Foreskin keratinocyte (primary cell): ENCODE measurements at places on chromosomes 4 and X. TPM values are rescaled to one million over a fixed set of nuclear protein-coding genes. Genes with fewer than 3 reads are reported as not detected.

GRCh38 chr4:54165011-54165410 lies 64.1 kb upstream of the PDGFRA start:
- no peak for DNase-seq

DNA sequence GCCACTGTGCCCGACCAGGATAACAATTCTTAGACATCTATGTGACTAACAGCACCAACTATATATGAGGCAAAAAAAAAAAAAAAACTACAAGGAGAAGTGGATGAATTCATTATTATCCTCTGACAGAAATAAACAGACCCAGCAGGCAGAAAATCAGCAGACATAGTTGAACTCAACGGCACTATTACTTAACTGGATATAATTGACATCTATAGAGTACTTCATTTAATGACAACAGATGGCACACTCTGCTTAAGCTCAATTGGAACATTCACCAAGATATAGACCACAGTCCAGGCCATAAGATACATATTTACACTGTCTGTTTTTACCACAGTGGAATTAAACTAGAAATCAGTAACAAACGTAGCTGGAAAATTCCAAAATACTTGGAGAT lies 13.3 kb downstream of the CLDN22 start:
- no peak for DNase-seq

- no peak for DNase-seq
These were observed 5.6 kb downstream of the GAK start for GRCh38 chr4:926538-926937.

DNA sequence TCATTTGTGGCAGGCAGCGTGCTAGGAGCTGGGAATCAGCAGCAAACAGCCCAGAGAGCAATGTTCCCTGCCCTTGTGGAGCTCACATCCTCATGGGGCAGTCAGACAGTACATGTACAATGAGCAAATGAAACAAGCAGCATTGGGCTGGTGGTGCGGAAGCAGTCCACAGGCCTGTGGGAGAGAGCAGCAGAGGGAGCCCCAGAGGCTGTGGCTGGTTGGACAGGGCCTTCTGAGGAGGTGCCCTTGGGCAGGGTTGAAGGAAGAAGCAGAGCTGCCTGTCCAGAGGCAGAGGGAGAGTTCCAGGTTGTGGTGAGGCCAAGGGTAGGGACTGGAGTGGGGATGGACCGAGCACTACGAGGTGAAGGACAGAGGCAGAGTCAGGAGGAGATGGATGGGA lies 22.5 kb downstream of the MMGT1 start:
- DNase-seq = no peak

- DNase-seq = peak; percentile 25
These were observed 17.9 kb downstream of the REELD1 start for GRCh38 chr4:146232131-146232722.

DNA sequence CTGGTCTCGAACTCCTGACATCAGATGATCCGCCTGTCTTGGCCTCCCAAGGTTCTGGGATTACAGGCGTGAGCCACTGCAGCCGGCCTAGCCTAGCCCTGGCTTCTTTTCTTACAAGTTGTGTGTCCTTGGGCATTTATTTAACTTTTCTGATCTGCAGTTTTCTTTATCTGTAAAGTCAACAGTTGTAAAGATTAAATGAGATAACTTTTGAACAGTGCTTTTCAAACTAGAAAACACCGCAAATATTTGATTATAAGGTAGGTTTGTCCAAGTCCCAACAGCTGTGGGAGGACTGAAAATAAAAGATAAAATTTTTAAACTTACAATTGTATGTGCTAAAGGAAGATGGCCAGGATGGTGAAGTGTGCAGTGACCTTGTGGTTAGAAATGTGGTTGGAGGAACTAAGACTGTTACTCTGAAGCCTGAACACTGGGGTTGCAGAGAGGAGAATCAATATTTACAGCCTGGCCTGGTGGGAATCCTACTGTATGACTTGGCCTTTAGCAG lies 44.8 kb downstream of the GSX2 start:
- DNase-seq = no peak

DNA sequence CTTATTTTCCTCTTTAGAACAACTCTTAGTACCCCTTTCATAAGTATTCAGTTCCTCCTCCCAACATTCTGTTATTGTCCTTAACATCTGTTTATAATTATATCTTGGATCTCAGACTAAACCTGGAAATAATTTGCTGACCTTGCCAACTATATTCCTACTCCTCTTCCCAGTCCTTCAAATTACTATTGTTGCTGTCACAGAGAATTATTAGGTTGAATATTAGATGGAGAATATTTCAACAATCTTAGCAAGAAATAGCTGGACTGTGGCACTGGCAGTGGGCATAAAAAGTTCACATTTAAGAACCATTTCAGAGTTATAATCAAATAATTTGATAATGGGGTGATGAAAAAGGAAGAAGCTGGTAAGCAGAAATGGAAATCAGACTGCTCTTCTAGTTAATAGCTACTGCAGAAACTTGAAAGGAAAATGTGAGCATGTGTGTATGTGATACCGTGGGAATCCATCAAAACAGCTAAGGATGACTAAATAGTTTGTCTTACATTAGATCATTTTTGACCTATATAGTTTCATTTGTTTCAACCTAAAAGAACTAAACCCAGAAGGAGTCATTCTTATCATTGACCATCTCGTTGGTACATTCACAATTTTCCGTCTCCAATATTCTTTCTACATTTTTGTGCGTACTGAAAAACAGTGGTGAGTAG lies 43.3 kb upstream of the PRDM8 start:
- no peak for DNase-seq

GRCh38 chrX:24732766-24733500 lies 39.2 kb downstream of the POLA1 start:
- no peak for DNase-seq

IBSP gene
- total RNA-seq = not detected in 2 replicates

UGT2B10 gene
- not detected in 2 replicates for total RNA-seq

NXF2B gene
- not detected in 2 replicates for total RNA-seq

SLC6A14 gene
- total RNA-seq = under 0.01 and 0.20 TPM in 2 replicates
